ENCODE measurements at places on chromosomes 4 and X.

DNA sequence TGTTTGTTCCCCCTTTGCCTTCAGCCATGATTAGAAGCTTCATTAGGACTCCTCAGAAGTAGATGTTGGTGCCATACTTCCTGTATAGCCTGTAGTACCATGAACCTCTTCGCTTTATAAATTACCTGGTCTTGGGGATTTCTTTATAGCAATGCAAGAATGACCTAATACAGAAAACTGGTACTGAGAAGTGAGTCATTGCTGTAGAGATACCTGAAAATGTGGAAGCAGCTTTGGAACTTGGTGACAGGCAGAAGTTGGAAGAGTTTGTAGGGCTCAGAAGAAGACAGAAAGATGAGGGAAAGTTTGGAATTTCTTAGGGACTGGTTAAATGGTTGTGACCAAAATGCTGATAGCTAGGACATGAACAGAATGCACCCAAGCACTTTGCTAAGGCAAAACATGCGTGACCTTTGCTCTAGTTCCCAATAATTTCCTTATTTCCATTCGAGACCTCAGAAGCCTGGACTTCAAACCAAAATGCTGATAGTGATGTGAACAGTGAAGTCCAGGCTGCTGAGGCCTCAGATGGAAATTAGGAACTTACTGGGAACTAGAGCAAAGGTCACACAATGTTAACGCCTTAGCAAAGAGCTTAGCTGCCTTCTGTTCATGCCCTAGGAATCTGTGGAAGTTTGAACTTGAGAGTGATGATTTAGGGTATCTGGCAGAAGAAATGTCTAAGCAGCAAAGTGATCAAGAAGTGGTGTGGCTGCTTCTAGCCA is 3.0 kb upstream of the USP46 start:
- DNase-seq, result no peak

DNA sequence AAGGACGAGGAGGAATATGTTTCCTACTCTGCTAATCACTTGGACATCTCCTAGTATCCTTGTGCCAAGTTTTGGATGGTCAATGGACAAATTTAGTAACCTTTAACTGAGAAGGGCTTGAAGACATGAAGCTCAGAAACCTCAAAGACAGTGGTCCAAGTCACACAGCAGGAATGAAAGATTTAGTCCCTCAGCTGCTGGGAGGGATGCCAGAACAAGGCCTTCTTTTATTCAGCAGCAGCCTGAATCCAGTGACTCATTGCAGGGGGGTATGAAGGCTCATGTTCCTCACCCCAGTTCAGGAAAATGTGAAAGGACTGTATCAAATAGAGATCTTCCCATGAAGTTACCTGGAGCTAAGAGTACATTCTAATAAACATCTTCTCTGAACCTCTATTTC is 214.9 kb upstream of the UGT8 start:
- DNase-seq, result no peak

GRCh38 chr4:183863155-183863825 is 41.8 kb upstream of the STOX2 start:
- no peak for DNase-seq

DNA sequence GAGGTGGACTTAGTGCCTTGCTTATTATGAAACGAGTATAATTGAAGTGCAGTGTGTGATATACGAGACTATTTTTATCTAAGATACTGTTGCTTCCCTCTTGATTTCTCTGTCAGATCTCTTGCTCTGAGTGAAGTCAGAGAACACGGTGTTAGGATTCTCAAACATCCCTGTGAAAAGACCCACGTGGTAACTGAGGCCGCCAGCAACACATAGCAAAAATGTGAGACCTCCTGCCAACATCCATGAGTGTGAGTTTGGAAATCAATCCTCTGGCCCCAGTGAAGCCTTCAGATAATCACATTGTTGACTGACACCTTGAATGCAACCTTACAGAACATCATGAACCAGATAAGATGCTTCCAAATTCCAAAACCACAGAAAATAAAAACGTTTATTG is 954.4 kb downstream of the FAT4 start:
- no peak for DNase-seq

DNA sequence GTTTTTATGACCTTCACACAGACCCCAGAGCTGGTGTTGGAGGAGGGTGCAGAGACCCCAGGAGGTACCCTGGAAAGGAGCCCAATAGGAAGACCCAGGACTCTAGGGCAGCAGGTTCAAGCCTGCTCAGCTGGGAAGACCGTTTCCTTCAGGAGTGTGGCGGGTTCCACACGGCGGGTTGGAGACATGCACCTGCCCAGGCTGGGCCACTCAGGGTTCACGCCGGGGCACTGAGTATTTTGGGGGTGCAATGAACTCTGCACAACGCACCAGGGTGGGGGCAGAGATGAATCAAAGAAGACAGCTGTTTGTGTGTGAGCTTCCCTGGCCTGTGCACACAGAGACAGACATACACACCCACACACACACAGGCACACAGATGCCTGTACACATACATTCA is 52.5 kb upstream of the PPP2R3B start:
- DNase-seq, result no peak

DNA sequence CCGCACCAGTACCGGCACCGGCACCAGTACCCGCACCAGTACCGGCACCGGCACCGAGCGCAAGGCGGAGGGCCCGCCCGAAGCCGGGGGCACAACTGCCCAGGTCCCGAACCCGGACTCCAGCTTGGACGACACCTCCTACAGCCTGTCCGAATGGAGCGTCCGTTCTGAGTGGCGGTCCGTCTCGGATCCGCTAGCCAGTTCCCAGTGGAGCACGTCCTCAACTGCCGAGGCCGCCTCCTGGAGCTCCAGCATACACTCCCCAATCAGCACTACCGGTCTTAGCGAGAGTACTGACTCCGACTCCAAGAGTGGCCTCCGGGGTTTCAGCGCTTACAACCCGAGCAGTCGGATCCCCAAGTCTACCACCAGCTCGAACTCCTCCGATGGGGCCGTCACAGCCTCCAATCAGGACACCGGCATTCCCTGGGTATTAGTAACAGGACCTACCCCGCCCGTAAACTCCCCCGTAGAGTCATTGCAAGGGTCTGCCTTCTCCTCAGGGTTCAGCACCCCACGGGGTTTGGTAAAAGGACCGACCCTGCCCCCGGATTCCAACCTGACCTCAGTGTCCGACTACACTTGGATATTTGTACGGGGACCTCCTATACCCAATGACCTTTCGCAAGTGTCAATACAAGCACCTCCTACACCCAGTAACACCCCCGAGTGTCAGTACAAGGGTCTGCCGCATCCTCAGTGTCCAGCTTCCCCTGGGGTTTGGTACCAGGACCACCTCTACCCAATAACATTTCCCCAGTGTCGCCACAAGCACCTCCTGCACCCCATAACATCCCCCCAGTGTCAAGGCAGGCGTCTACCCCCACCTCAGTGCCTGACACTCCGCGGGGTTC is 721 bp upstream of the MAOA start:
- DNase-seq, result no peak

DNA sequence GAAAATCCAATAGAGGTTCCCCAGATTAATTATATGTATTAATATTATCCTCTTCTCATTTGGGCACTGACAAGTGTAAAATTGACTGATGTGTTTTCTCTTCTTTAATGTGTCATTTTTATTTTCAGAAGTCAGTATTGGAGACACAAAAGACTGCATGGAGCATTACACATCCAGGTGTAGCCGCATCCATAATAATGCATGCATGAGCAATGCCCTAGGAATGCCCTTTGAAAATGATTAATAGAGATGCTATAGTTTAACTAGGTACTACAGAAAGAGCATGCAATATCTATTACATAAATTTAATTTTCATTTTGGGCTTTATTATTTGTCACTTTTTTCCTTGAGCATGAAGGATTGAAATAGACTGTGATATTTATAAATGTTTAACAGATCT is 509.9 kb downstream of the SPOCK3 start:
- DNase-seq, result no peak

DNA sequence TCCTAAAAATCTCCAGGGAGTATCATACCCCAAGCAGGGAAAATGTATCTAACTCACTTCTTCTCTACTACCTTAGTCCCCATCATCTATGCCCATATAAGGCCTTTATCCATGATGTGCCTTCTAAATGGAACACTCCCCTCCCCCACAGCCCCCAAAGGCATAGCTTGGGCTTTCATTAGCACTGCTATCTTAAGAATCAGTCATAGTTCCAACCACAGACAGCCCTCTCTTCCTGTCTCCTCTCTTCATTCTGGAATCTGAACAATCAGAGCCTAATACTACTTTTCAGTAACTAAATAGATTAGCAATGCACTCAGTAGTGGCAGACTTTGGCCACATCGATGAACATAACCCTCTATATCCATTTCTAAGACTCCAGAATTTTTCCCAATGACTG is 313.2 kb upstream of the DKK2 start:
- DNase-seq, result no peak

DNA sequence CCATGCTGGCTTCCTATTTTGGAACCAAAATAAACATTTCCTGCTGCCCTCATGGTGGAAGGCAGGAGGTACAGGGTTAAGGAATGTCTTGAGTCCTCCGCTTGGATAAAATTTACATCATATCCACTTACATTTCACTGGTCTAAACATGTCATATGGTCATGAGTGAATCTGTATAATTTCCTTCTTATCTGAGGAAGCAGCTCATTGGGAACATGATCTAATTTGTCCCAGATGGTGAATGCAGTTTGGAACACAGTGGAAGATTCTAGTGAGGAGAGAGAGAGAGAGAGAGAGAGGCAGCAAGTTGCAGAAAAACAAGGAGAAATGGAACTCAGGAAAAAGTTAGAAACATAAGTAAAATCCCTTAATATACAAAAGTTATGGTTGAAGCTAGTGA is 46.8 kb downstream of the MXRA5 start:
- no peak for DNase-seq

DNA sequence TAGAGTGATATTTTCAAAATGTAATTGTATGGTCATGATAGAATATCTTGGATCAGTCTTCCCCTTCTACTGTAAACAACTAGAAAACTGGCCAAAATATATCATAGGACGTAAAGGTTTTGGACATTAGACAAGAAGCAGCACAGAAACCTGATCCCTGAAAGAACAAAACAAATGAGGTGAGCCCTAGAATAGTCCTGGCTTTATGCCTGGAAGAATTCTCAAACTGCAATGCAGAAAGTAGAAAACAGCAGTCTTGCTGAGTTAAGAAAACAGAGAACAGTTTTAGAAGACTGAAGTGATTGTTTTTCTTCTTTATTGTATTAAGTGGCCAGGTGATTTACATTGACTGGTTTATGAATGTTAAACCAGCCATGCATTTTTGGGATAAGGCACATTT is 19.5 kb downstream of the NSUN7 start:
- DNase-seq, result no peak

GRCh38 chr4:158850371-158850770 is 81.5 kb downstream of the FNIP2 start:
- no peak for DNase-seq

GRCh38 chr4:179116581-179116980 is 1674.3 kb upstream of the AGA start:
- no peak for DNase-seq

- DNase-seq, result no peak
Observed at GRCh38 chr4:68954126-68954525, 2.5 kb upstream of the UGT2A3 start.

DNA sequence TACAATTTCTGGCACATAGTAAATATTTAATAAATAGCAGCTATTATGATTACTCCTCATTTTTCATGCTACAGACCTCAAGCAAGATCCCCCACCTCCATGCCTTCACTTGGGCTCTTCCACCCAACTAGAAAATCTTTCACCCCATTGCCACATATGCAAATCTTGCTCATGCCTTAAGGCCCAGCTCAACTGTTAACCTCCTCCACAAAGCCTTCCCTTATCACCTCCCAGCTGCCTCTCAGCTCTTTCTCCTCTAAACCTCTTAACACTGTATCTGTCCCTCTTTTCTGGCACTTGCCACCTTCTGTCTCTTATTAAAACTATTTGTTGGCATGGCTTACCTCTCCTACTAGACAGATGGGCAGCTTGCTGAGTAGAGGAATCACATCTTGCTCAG is 51.5 kb downstream of the PJA1 start:
- no peak for DNase-seq

DNA sequence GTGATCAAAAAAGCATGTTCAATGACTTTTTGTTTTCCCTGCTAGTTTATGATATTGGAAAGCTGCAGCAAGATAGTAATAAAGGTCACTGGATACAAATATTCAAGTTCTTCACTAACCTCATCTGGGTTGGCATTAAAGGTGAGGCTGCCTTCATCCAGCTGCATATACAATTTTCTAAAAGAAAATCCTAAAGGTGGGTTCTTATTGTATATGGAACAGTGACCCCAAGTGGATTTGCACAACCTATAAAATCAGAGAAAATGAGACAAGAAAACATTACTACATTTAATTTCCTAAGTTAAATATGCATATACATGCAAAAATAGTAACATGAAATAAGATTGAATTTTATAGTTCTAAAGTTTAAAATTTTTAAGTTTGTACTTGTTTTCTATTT is 23.9 kb downstream of the FBXO8 start:
- DNase-seq, result no peak

GRCh38 chr4:152415980-152416379 is 119.9 kb downstream of the FBXW7 start:
- no peak for DNase-seq

GRCh38 chr4:127634181-127634580 is 1.4 kb downstream of the INTU start:
- DNase-seq, result no peak

- DNase-seq, result no peak
Observed at GRCh38 chr4:110467400-110467799, 8.6 kb upstream of the ENPEP start.

DNA sequence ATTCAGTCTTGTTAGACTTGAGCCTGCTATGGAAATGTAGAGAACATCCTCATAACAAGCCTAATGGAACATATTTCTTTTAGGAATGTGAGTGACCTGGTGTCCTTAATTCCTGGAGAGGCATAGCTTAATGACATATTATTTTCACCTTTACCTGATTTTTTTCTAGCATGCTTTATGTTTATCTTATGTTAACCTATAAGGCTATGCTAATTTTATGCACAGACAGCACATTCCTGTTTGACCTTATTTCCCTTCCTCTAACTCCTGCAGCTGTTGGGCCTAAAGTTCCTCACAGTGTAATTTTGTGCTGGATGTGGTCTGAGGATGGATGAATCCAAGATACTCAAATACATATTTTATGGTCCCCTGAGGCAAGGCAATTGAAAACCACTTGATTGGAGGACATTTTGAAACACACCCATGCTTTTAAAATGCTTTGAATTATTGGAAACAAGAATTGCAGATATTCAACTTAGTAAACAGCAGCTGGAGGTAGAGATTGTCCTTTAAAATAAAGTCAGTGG is 111.5 kb downstream of the LARP7 start:
- no peak for DNase-seq

DNA sequence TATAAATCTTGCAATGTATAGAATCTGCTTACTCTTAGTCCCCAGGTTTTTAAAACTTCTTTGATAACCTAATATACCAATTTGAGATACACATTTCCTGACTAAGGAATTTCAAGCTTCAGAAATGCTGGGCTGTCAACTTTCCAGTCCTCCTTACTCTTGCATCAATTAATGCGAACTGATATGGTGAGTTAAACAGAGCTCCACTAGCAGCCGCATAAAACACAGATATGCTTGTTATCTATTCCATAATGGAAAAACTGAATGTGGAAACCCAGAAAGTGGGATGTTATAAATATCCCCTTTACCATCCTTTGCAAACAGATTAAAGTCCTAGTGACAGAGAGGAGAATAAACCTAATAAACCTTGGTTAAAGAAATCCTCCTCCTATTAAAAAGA is 1913.7 kb downstream of the STIM2 start:
- no peak for DNase-seq

Measured in anterior cingulate cortex (tissue), 58 donors.